Fibroblast of skin of scalp (primary cell): ENCODE measurements at places on chromosomes 16 and 17.

DNA sequence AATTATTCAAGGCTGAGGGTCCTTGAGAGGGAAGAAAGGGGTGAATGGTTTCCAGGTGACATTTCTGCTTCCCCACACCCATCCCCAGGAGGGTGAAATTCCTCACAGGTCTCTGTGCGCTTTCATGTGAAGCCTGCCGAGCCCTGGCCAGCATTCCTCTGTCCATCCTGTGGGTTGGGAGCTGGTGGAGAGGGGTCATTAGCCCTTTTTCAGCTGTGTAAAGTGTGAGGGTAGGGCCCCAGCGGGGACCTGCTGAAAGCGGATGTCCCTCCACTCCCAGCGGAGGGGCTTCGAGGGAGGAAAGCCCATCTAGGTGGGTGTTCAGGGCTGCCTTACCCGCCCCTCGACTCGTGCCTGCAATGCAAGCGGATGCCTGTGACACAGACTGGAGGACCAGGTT lies 53.3 kb upstream of the DLX4 start:
- no peak for DNase-seq

GRCh38 chr16:85905110-85906095 lies 6.4 kb downstream of the IRF8 start:
- no peak for DNase-seq

GRCh38 chr16:88903267-88903666 lies 36.8 kb upstream of the PABPN1L start:
- no peak for DNase-seq

GRCh38 chr17:2232244-2232638 lies 71.3 kb downstream of the SMG6 start:
- peak; percentile 86 for DNase-seq

GRCh38 chr17:71441098-71441497 lies 679.7 kb upstream of the SOX9 start:
- DNase-seq: peak; percentile 86
